ENCODE measurements at places on chromosomes 6 and 20.
A peak's percentile ranks its signal among the peaks of the same experiment; 100 is the strongest.

DNA sequence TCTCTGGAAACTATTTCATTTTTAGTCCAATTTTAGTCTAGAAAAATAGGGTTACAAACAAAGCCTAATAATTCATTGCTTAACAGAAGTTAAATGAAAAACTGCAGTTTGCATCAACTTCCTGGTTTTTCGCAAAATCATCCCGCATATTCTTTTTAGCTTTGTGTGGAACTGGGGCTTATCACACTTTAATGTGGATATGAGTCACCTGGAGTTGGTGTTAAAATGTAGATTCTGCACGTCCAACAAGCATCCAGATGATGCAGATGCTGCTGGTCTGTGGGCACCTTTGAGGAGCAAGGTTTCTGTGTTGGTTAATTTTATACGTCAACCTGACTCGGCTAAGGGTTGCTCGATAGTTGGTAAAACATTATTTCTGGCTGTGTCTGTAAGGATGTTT is 126.1 kb downstream of the PLCB4 start:
- DNase-seq: no peak

DNA sequence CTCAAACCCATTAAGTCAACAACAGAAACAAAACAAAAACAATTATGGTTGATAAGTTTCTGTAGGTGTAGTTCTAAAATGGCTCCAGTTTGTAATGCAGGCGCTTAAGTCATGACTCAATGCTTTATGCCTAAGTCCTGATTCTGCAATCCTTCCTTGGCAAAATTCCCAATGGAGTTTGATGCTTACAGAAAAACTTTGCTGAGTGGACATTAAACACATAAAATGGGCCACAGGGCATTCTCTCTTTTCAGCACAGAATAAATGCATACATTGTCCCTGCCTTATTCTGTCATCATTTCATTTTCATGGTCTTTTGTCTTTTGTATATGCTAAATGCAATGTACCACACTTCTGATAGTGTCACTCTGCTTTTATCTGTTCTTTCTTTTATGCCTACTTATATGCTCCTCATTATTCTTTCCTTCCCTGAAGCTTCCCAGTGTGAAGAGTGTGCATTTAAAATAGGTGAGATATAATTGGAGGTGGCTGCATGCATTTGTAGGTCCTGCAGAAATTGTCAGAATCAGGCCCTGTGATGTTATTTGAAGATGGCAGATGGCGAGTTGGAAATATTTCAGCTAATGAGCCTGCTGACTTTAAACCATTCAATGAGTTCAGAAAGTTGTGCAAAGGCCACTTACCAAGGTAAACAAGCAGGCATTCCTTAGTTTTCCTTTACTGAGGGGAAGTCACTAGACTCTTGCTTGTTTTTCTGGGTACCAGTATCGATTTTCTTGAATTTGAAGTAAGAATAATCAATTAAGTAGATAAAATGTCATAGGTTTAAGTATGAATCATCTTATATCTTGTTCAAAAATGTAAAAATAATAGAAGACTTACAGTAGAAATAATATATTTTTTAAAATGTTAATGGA is 313.1 kb downstream of the TRDN start:
- DNase-seq: no peak

GRCh38 chr20:8983478-8984345 is 85.2 kb upstream of the PLCB4 start:
- no peak for DNase-seq

DNA sequence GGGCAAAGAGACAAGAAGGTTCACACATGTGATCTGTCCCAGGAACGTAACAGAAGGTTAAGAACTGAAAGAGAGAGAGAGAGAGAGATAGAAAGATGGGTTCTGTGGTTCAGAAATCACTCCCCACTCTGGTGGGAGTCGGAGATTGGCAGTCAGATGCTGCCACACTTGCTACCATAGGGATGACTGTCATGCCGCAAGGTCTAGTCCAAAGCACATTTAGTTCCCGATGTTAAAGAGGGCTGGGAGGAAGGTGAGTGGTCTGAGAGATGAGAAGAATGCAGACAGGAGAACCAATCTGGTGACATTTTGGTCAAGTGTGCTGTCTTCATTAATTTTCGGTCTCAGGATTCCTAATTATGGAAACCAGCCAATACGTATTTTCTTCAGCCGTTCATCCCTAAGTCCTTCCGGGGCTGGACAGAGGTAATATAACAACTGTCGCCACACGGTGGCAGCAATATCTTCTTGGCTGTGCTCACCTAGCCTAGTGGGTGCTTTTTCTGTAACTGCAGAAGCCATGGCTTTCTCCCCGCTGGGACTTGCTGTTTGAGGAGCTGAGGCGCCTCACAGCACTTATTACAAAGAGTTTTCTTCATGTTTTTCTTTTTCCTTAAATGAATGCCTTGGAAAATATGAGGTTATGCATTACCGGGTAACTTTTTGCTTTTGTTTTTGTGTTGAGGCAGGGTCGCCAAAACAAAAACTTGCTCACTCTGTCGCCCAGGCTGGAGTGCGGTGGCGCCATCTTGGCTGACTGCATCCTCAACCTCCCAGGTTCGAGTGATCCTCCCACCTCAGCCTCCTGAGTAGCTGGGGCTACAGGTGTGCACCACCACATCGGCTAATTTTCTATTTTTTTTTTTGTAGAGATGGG is 46.0 kb downstream of the SLC35D3 start:
- DNase-seq: peak; percentile 16

DNA sequence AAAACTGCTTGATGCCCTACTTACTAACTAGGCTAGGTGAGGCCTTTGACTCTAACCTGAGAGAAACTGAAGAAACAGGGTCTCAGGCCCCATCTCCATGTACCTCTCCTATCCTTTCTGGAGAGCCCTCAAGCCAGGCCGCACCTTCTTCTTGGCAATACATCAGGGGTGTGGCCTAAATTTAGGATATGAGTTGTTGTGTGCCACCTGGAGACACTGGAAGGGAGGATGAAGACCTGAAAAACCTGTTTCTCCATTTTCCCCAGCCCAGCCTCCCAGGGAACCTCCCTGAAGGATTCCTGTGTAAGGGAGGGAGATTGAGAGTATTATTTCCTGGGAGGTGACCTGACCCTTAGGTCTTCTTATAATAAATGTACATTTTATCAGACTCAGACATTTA is 3.1 kb downstream of the LY6G6D start:
- DNase-seq: no peak

DNA sequence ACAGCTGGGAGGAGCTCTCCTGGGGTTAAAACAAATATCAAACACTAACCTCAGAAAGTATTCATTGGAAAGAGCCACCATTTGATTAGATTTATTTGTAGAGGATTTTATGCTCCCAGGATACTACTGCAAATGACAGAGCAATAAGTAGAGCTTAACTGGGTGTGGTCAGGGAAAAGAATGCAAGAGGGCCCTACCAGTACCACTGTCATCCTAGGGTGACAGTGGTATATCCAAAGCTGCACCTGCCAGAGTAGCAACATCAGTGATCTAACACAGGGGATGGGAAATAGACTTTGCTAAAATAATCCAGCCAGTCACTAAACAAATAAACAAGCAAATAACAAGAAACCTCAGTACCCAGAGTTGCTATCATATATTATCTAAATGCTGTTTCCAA is 29.7 kb downstream of the ERGIC3 start:
- no peak for DNase-seq

- DNase-seq: no peak
Measured at GRCh38 chr6:131765804-131766135, 42.0 kb upstream of the ENPP1 start.

- DNase-seq: no peak
Measured at GRCh38 chr6:168268755-168269154, 50.8 kb downstream of the DACT2 start.

DNA sequence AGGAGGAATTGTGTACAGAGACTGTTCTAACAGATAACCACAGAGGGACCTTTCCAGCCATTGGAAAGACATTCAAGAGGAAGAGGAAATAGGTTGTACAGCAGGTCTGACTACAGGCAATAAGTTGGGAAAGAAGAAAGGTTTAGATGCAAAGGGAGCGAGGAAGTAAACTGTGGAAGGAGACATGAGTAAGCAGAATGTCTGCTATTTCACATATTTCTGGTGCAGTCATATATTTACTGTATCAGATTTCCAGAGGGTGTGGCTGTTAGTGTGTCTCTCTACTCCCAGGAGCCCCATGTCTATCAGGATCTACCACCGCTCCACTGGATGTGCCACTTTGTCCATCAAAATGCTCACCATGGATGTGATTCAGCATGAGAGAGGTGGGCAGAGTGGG is 25.9 kb downstream of the MRS2 start:
- DNase-seq: no peak

- no peak for DNase-seq
Measured at GRCh38 chr6:124968401-124968800, 6.2 kb downstream of the RNF217 start.

GRCh38 chr6:157235600-157236039 is 87.7 kb downstream of the TMEM242 start:
- no peak for DNase-seq

- no peak for DNase-seq
Measured at GRCh38 chr6:96104910-96105309, 89.1 kb downstream of the FUT9 start.

DNA sequence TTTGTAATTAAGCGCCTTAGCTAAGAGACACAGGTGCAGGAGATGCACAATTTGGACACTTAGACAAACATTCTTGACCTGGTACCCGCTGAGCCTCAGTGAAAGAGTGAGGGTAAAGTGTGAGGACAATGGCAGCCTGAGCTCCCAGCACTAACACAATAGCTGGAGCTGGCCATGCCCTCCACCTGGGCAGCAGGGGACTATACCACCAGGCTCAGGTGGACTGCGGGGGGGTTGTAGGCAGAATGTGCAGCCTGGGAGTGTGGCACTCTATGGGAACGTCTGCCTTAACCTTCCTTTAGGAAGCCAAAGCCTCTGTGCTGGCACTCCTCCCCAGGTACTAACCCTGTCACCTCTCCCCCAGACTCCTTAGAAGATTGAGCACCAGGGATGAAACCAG is 23.6 kb downstream of the PRKN start:
- DNase-seq: no peak

DNA sequence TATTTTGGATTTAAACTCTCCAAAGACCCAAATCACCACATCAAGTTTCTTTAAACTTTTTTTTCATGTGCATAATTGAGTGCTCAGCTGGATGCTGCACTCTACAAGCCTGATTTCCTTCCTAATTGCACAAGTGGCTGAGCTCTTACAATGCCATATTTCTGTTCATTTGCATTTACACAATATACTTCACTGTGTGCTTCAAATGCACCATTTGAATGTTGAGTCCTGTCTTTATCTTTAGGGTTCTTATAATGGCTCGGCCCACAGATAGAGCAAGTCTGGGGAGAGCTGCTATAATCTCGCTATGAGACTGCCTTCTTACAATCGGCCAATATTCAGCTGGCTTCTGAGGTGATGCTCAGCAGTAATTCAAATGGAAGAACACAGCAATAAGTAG is 200.6 kb upstream of the MAP3K7 start:
- DNase-seq: no peak

DNA sequence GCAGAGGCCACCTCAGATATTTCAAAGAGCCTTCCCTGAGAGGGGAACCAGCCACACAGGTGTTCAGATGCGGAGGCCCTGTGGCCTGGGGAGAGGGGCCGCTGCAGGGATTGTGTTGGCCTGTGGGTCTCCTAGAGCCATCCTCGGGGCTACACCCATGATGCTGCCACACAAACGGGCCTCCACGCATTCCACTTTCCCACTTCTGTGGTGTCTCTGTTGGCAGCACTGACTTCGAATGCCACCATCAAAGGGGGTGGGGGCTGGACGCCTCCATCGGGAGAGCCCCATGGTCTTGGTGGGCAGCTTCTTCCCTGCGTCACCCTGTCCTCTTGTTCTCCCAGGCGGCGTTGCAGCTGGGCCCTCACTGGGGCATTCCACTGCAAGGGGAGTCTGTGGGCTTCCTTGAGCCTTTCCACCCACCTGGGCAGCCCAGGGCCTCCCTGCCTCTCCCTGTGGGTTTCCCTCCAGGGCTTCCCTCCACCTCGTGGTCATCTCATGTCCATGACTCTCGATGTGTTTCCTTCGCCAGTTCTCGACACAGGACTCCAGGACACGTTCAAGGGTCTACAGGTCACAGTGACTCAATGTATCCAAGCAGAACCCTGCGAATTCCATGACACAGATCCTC is 145.5 kb downstream of the ERMARD start:
- no peak for DNase-seq

DNA sequence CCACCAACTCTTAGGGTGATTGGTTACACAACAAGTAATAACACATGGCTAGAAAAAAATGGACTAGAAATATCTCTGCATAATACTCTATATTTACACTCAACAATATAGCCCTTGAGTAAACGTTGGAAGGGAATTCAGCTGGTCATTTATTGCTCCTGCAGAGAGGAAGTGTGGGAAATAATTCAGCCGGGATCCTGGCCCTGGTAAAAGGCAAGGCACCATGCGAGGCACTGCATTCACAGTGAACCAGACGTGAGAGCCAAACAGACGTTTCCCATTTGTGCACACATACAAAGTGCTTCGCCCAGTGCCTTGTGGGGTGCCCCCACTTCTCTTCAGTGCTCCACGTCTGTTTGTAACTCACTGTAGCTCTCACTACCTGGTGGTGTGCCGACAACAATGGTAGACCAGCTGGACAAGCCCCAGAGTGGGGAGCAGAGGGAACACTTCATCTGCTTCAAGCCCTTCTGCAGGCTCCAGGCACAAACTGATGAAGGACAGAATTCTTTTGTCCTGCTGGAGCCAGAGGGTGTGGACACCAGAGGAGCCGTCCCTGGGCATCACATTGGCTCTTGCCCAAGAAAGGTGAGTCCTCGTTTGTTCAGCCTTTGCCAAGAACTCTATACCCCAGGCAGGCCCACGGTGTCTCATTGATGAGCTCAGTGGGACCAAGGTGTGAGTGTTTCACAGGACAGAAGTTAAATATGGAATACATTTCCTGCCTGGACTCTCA is 18.8 kb downstream of the SYNDIG1 start:
- DNase-seq: no peak

DNA sequence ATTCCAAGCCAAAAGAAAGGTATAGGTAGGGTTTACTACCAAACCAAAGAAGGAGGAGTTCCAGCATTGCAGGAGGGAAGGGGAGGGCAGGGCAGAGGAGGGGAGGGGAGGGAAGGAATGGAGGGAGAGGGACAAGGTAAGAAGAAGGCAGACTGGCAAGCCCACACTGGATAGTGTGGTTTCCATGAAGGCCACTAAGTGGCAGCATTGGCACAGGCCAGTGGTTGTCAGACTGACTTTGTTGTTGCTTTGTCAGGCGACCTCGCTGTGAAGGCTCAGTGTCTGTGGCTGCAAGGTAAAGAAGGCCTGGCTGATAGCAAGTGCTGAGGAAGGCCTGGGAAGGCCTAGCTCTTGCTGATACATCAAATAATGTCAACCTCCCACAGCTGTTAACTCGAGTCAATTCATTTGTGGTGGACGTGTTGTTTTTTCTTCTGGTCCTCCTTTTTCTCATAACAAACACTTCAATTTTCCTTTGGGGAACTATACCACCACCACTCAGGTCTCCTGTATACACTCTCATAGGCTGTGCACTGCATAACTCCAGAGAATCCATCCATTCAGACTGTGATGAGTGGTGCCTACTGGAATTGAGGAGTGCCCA is 7.7 kb upstream of the ZNF334 start:
- DNase-seq: peak; percentile 8

DNA sequence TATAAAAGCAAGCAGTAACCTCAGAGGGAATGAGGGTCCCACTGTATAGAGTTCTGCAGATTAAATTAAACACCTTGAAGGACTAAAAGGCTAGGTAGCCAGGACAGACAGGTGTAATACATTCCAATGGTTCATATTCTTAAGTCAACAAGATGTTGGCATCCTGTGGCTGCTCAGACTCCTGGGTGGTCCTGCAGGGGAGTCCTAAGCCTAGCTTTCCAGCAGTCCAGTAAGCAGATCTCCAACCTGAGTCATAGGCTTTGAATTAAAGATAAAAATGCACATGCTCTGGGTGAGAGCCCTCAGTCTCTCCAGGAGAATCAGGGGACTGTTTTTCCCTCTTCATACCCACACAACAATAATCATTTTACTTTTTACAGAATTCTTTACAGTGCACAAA is 307.3 kb upstream of the SUPT3H start:
- DNase-seq: no peak

Measured in fibroblast of skin of left biceps (primary cell).